ENCODE measurements at places on chromosomes 3 and 15.

DNA sequence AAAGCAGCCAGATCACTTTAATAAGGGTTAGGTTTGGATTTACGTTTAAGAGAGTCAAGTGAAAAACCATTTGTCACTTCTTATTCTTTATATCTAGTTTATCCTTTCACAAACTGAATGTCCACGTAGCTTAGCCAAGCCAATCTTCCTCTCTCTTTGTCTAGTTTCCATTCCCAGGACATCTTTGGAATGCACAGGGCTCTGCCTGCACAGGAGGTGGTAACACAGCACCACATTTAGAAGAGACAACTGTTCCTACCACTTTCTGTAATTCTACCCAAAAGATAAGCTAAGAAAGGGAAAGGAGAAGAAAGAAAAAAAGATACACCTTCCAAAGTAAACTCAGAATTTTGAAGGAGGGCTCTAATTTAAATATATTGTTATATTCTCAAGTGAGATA is 67.9 kb downstream of the IGSF11 start:
- DNase-seq: no peak

- no peak for DNase-seq
Measured at GRCh38 chr15:97841558-97841957, 118.9 kb upstream of the ARRDC4 start.

DNA sequence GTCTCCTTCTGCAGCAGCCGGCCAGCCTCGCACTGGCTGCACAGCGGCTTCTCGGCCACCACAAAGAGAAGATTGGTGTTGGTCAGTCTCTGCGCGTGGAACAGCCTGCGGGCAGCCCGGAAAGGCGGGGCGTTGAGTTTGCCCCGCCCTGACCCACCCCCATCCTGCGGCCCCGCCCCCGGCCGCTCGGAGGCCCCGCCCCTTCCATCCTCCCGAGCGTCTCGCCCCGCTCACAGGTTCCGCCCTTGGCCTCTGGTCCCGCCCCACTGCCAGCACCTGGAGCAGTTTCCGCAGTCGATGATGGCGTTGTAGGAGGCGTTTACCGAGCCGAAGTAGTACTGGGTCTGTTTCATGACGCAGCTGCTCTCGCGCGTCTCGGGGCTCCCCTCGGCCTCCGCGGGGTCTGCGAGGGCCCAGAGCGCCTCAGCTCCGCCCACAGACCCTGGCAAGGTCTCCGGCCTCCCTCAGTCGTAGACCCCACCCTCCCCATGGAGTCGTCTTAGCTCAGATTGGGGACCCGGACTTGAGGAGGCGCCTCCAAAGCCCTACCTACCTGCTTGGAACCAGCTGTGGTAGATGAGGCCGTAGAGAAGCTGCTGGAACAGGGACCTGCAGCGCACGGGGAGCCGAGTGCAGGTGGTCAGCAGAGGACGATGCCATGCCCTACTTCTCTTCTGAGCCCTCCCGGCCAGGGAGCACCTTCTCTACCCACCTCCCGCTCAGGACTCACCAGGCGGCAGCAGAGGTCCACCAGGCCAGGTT is 5.9 kb upstream of the TMEM115 start:
- DNase-seq: peak; percentile 91

DNA sequence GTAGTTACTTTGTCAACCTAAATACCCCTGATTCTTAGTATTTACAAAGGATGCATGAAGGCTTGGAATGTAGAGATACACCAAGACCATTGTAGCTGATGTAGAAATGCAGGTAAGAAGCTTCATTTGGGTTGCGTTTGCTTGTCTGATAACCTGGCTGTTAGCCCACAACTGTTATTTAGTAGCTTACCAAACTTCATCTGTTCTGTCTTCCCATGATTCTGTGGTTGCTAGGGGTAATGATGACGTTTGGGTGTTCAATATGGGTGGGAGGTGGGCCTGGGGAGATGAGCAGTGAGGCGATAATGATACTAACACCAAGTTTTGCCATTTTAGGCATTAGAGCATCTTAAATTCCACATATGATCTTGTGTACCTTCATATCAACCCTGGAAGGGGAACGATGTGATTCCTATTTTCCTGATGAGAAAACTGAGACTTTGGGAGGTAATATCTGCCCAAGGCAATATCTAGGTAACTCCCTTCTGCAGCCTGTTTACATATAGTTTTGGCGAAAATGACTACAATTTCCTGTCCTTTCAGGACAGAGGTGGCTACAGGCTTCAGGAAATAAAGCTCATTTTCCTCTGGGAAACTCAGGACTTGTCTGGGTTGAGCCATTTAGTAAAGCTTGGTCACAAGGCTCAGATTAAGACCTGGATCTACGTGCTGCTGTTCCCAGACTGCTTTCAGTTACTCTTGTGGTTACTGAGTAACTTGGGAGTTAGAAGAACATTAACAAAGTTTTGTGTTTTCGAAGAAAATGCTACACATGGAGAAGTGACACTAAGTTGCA is 26.8 kb downstream of the FNDC3B start:
- DNase-seq: no peak

GRCh38 chr3:23175341-23176083 is 27.6 kb upstream of the UBE2E2 start:
- no peak for DNase-seq

- DNase-seq: no peak
Measured at GRCh38 chr3:156583469-156583868, 28.6 kb upstream of the SSR3 start.

DNA sequence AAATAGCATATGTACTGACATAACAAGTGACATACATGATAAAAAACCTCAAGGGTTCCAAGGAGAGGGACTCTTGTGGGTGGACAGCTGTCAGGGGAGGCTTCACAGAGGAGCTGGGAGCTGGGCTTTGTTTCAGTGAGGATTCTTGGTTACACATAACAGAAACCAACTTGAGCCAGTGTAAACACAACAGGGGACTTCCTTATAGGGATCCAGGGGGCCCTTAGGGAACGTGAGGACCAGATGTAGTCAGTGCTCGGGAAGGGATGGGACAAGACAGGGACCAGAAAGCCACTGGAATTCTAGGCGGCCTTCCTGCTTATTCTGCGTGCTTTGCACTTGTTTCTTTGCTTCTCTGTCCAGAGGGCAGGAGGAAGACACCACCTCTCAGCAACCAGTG is 34.9 kb downstream of the SNAPC5 start:
- DNase-seq: no peak

DNA sequence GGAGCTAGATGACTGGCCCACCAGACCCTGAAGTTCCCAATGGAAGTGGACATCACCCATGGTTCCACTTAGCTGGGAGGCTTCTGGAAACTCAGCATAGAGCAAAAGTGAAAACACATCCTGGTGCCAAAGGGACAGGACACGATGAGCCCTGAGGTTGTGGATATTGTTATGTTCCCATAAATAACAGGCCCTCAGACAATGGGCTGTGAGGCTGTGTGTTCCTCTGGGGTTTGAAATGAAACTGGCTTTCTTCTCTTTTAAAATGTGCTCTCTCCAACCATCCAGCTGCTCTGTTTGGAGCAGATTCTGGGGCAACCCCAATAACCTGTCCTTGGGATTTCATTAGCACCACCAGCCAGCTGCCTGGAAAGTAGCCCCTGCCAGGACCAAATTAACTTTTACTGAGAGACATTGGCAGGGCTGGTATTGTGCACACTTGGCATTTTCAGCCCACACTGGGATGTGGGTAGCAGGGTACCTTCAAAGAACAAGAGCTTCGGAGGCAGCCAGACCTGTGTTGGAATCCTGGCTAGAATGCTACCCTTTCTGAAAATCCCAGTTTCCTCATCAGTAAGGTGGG is 97.5 kb downstream of the DNAJB8 start:
- no peak for DNase-seq

GRCh38 chr3:72376956-72377710 is 471.1 kb downstream of the SHQ1 start:
- DNase-seq: no peak

DNA sequence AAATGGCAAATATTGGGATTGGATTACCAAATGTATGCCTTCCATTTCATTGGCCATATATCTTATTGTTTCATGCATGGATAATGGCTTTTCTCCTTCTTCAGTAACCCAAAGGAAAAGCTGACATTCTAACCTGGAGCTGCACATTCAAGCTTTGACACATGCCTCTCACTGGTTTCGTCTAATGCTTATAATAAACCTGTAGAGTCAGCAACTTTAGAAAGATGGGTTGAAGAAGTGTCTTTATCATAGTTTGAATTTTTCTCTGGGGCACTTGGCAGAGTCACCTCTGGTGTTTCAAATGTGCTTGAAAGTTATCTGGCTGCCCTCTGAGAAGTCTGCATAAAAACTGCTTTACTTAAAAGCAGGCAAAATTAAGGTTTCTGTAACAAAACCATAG is 55.4 kb upstream of the GOLGA8A start:
- no peak for DNase-seq

DNA sequence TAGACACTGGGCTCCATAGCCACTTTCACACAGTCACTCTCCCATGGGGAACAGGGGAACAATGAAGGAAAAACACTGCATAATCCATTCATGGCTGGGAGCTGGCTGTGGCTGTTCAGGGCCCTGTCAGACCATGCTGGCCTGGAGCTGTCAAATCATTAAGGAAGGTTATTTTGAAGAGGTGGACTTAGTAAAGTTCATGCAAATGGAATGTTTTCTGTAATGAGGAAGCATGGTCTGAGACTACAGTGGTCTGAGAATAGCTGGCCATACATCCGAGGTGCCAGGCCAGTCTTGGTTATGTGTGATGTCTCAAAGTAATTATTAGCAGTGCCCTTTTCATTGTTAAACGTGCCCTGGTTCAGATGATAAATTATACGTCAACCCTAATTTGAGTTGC is 117.1 kb upstream of the MRPS22 start:
- DNase-seq: no peak

GRCh38 chr3:85161544-85161943 is 202.8 kb downstream of the CADM2 start:
- no peak for DNase-seq

DNA sequence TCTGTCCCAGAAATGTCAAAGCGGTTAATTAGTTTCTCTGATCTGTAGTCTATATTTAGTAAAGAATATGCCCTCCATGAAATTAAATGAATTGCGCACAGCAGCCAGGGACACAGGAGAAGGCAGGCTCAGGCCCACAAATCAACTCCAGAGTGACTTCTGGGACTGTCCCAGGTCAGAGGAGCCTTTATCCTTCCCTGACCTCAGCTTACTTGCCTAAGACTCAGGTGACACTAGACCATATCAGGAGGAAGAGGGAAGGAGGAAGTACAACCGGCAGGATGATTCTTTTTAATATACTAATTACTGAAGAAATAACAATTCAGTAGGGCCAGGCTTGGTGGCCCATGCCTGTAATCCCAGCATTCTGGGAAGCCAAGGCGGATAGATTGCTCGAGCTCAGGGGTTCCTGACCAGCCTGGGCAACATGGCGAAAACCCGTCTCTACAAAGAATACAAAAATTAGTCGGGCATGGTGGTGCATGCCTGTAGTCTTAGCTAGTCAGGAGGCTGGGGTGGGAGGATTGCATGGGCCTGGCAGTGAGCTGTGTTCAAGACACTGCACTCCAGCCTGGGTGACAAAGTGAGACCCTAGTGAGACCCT is 1.8 kb upstream of the GPR15 start:
- DNase-seq: no peak

GRCh38 chr15:54353726-54354125 is 375.5 kb downstream of the UNC13C start:
- DNase-seq: no peak

- no peak for DNase-seq
Measured at GRCh38 chr15:96733721-96734120, 403.2 kb downstream of the NR2F2 start.

GRCh38 chr3:94525043-94525442 is 462.2 kb downstream of the NSUN3 start:
- DNase-seq: peak; percentile 48

- DNase-seq: no peak
Measured at GRCh38 chr3:122973893-122974615, 53.5 kb downstream of the SEMA5B start.

- DNase-seq: no peak
Measured at GRCh38 chr3:156253150-156253549, 132.8 kb downstream of the KCNAB1 start.

- no peak for DNase-seq
Measured at GRCh38 chr3:135766115-135766514, 199.4 kb upstream of the PPP2R3A start.

DNA sequence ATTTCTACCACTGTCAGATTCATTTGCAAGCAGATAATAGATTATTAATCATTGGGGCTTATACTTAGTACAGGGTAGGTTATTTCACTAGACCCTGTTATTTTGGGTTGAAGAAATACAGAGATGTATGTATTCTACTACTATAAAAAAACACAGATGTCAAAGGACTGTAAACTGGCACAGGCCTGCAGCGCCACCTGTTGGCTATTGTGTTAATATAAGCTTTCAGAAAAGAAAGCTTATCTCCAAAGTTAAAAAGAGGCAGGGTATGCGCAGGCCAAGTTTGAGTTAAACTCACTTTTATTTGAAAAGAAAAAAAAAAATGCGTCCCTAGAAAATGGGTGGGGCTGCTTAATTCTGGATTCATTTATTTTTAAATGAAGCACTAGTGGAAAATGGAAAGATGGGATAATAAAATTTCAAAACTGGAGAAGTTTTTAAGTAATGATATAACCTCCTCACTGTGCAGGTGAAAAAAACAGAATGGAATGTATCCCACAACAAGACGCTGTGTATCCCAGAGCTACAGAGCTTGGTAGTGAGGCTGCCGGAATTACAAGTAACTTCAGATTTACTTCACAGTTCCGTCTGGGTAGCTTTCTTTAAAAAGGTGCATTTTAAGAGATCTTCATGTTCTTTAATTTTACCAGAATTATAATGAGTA is 407.2 kb upstream of the TGFBR2 start:
- peak; percentile 32 for DNase-seq

- no peak for DNase-seq
Measured at GRCh38 chr3:87077355-87077754, 86.4 kb upstream of the VGLL3 start.

DNA sequence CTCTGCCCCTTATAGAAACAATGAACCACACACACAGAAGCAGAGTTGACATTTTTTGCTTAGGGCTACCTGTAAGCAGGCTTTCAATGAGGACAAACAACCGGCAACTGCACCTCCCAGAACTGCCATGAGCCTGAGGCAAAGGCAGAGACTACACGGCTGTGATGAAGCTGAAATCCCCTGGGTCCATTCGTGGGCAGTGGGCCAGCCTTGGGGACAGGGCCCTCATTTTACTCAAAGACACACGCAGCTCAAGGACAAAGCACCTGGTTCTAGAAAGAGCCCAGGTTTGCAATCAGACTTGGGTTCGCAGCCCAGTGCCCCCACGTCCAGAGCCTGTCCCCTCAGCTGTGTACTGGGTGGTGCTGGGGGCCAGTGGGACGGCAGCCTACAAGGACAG is 17.9 kb downstream of the FAM174B start:
- no peak for DNase-seq

All from HEK293T (cell line).